ENCODE measurements at places on chromosomes 2 and 18. TPM values are rescaled to one million over a fixed set of nuclear protein-coding genes. Genes with fewer than 3 reads are reported as not detected.

MAP3K19 gene
- total RNA-seq = not detected

KLHL41 gene
- total RNA-seq = under 0.01 TPM

IL37 gene
- not detected for total RNA-seq

SLC11A1 gene
- total RNA-seq = 0.34 TPM

PROC gene
- total RNA-seq = 0.64 TPM

MARCO gene
- 0.07 TPM for total RNA-seq

ASAP2 gene
- total RNA-seq = 25.6 TPM

MGAT4A gene
- total RNA-seq = 6.8 TPM

Data from nasal cavity respiratory epithelium epithelial cell of viscerocranial mucosa (primary cell).